ENCODE measurements at places on chromosomes 1 and 21.
A peak's percentile ranks its signal among the peaks of the same experiment; 100 is the strongest.

DNA sequence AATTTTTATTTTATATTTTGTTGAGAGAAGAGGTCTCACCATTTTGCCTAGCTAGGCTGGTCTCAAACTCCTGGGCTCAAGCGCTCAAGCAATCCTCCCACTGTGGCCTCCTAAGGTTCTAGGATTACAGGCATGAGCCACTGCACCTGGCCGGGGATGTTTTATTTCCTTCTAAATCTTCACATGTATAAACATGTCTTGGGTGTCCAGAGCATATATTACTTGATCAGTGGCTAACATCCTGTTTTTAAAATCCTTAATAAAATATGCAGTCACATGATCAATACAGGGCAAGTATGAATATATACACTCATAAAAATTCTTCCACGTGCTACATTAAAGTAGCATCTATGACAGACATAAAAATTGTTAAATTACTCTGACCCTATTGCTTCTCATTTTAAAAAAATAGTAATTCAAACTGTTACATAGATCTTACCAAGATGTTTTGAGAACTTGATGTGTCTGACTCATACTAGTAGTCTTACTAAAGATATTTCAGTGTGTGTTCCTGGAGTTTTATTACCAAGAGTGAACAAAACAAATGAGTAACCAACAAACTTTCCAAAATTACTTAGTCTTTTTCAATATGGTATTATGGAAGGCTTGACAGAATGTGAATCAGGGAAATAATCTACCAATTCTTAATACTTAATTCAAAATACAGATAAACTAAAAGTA, 222.5 kb downstream of the SLC45A1 start:
- DNase-seq, result peak; percentile 94

- peak; percentile 67 for DNase-seq
Measured at GRCh38 chr1:64540265-64540791, 70.4 kb downstream of the CACHD1 start.

- DNase-seq, result no peak
Measured at GRCh38 chr21:42314616-42315295, 453 bp downstream of the TFF3 start.

GRCh38 chr1:64080941-64081562, 122.4 kb upstream of the UBE2U start:
- peak; percentile 76 for DNase-seq

GRCh38 chr1:7406641-7407543, 364.2 kb upstream of the VAMP3 start:
- no peak for DNase-seq

GRCh38 chr1:107443860-107444259, 303.0 kb downstream of the NTNG1 start:
- no peak for DNase-seq

GRCh38 chr1:99365141-99365540, 100.8 kb downstream of the PLPPR4 start:
- no peak for DNase-seq

GRCh38 chr1:213457186-213457585, 406.1 kb downstream of the RPS6KC1 start:
- no peak for DNase-seq

DNA sequence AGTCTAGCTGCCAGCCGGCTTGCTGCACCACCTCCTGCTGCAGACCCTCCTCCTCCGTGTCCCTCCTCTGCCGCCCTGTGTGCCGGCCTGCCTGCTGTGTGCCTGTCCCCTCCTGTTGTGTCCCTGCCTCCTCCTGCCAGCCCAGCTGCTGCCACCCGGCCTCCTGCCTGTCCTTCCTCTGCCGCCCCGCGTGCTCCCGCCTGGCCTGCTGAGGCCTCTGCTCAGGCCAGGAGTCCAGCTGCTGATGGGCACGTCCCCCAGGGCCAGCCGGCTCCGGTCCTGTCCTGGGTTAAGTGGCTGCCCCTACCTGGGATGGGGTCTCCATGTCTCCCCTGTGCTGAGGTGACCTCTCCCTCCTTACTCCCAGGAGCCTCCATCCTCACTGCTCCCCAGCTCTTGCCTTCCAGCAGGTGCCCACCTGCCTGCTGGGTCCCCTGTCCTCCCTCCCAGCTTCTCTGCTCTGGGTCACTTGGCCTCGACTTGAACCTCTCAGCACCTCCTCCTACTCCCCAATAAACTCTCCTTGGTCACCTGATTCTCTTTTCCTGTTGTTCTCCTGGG, 870 bp downstream of the KRTAP10-8 start:
- no peak for DNase-seq

- DNase-seq, result no peak
Measured at GRCh38 chr1:168897249-168897648, 168.2 kb upstream of the DPT start.

- no peak for DNase-seq
Measured at GRCh38 chr1:97270508-97271307, 549.1 kb downstream of the PTBP2 start.

DNA sequence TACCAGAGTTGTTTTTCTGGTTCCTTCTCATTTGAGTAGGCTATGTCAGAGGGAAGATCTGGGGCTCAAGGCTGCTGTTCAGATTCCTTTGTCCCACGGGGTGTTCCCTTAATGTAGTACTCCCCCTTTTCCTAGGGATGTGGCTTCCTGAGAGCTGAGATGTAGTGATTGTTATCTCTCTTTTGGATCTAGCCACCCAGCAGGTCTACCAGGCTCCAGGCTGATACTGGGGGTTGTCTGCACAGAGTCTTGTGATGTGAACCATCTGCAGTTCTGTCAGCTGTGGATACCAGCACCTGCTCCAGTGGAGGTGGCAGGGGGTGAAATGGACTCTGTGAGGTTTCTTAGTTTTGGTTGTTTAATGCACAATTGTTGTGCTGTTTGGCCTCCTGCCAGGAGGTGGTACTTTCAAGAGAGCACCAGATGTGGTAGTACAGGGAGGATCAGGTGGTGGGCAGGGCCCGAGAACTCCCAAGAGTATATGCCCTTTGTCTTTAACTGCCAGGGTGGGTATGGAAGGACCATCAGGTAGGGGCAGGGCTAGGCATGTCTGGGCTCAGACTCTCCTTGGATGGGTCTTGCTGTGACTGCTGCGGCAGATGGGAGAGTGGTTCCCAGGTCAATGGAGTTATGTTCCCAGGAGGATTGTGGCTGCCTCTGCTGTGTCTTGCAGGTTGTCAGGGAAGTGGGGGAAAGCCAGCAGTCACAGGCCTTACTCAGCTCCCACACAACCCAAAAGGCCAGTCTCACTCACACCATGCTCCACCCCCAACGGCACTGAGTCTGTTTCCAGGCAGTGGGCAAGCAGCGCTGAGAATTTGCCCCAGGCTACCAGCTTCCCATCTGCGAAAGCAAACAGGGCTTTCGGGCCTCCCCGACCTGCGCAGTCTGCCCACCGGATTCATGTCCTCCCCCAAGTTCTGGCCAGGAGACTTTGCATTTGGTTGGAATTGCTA, 64.2 kb downstream of the SERINC2 start:
- peak; percentile 71 for DNase-seq
